ENCODE measurements at places on chromosomes 4 and X.

DNA sequence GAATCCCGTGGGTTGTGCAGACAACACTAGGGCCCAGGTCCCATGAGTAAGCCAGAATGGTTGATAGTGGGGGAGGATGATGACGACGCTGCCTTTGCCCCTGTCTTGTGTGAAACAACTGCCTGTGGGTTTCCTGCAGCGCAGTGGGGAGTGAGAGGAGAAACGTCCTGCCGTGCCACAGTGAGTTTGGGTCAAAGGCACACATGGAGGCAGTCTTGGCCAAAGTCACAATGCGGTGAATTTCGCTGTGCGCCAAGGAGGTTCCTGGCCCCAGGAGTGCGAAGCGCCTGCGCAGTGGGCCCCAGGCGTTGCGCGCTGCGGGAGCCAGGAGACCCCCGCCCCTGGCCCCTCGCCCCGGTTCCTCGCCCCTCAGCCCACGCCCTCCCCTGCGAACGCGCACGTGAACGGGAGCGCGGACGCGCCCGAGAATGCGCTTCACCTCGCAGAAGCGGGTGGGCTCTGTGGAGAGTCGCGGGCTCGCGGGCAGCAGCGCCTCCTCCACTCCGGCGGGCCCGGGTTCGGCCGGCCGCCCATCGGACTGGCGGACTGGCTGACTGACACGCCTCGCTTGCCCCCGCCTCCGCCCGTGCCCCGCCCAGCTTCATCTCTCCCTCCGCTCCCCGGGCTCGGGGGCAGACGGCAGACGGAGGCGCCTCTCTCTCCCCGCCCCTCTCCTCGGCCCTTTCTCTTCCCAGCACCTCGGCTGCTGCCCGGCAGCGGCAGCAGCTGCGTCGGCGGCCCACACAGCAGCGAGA lies at the start of gene NUDT10:
Gene NUDT10 (plus strand): TSS at position 635 of the 755 bp plus-strand sequence. CDS start 144 bp downstream, outside the sequence.
- DNase-seq: peak; percentile 46

- DNase-seq: peak; percentile 39
These were observed 2.0 kb upstream of the ATRX start for GRCh38 chrX:77788050-77788449.

GRCh38 chr4:102263024-102263787 lies 82.1 kb downstream of the SLC39A8 start:
- peak; percentile 53 for DNase-seq

GRCh38 chr4:149426461-149426860 lies 389.2 kb downstream of the IQCM start:
- DNase-seq: peak; percentile 85

DNA sequence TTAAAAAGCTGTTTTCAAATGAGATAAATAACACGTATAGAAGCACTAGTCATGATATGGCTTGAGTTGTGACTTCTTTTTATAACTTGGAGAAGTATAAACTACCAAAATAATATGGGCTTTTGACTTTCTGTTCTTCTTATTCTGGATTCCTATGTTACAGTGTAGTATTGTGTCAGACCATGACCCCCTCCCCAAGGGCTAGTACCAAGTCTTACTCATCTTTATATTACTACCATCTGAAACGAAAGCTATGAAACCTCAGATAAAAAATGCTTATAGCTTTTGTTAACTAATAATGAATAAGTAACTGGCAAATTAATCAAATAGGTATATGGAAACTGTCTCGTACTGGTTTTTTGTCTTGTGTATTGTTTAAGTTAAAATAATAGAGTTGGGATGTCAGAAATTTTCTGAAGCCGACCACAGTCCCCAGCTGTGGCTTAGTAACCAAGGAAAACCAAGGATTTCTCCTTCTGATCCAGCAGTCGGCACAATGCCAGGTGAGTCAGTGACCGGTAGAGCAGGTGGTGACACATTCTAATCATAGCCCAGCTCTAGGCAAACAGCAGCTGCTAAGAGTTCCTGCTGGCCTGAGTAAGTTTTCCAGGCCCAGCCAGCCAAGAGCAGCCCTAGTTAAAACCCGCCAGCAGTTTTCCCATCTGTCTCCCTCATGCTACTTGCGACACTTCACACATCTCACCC lies 163.3 kb upstream of the PRDX4 start:
- DNase-seq: peak; percentile 87

GRCh38 chrX:138877746-138878145 lies 166.2 kb upstream of the FGF13 start:
- DNase-seq: peak; percentile 81

DNA sequence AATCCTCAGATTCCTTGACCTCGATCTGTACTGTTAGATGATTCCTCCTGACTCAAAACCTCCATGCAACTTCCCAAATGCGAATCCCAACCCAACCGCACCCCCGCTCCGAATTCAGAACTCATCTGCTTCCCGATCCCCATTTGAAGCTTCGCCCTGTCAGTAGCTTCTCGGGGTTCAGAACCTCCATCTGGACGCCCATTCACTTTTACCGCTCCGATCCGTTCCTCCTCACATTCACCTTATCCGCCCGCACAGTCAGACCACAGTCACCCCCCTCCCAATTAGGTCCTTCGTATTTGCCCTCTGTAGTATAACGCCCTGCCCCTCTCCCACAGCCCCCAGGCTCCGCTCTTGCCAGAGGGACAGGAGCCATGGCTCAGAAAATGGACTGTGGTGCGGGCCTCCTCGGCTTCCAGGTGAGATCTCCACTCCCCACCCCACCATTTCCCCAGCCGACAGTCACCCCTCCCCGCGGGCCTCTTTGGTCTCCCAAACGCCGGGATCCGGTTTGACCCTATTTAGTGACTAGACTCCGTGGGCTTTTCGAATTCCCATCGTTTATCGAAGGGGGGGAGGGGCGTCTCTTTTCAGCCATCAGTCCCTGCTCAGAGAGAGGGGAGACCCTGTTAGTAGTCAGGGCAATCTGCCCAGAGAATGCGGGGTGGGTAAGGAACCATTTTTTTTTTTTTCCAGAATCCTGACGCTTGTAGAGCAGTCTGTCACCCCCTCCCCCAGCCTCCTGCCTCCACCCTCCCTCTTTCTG lies 691 bp downstream of the MAGED1 start:
- peak; percentile 22 for DNase-seq

GRCh38 chr4:1232661-1233621 lies 16.0 kb downstream of the CTBP1 start:
- DNase-seq: peak; percentile 45

DNA sequence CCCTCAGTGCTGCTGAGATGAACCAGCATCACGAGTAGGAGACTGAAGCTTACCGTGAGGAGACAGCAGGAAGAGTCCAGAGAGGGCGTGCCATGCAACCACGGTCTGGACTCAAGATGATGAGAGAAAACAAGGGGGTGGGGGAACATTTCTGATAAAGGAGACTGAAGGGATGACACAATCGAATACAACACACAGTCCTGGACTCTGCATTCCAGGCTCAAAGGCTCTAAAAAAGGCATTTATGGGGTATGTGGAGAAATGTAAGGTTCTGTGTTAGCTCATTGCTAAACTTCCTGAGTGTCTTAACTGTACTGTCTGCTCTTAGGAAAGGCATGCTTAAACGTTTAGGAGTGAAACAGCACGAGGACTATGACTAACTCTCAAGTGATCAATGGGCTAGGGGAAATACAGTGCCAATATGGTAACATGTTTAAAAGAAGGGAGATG lies 20.6 kb upstream of the IRAK1 start:
- peak; percentile 87 for DNase-seq

DNA sequence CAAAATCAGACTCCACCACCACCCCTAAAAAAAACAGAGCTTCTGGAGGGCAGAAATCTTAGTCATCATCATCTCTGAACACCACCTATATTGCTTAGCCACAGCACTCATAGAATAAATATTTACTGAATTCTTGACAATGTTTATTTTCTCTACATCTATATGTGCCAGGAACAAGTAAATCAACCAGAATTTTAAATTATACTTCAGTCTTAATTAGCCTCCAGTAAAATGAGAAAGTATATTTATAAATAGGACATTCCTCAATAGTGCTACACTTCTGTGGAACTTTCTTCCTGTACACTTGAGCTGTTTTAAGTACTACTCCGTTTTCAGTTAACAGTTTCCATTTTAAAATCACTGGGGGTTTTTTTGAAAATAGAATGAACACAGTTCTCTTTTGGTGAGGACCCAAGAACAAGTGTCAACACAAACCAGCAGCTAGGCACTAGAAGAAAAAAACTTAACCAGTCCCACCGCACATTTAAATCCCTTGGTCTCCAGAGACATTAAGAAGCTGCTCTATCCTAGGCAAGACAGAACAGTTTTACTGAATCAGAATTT lies 25.5 kb downstream of the SMIM14 start:
- DNase-seq: peak; percentile 38

GRCh38 chr4:70714079-70714887 lies 7.5 kb upstream of the RUFY3 start:
- no peak for DNase-seq

DNA sequence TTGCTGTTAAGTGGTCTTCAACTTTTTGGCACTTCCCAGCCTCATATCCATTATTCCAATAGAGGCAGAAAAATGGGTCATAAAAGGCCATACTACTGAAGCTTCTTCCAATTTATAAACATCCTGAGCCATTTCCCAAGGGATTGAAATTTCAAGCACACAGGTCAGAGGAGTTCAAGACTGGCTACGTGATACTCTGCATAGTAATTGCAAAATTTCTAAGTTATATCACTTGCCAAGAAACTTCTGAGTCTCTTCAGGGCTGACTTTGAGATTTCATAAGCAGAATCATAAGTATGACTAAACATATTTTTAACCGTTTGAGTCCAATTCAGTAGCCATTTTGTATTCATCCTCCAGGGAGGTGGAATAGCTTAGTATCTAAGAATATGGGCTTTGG lies 75.6 kb upstream of the RXFP1 start:
- peak; percentile 95 for DNase-seq

- DNase-seq: no peak
These were observed 52.2 kb upstream of the FGF13 start for GRCh38 chrX:138763761-138764160.

GRCh38 chr4:3304831-3305609 lies 12.2 kb downstream of the RGS12 start:
- peak; percentile 48 for DNase-seq

GRCh38 chr4:168637872-168638756 lies 141.3 kb downstream of the PALLD start:
- peak; percentile 86 for DNase-seq

DNA sequence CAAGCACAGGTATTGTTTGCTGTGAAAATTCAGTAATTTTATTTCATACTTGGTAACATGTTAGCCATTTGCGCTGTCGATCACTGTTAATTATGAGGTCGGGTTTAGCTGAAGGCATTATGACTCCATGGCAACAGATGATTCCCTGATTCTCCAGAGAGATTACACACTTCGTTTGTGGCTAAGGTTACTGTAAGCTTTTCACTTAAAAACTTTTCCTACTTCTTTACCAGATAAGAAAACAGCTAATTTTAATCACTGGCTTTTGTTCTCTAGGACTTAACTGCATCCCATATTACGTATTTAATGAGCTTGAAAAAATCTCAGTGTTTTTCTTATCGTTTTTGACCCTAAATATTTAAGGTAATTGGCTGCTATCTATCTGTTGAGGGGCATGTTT lies 2.1 kb downstream of the GSTCD start:
- DNase-seq: peak; percentile 54

GRCh38 chr4:127782025-127782274 lies 172 bp upstream of the HSPA4L start:
- peak; percentile 77 for DNase-seq

- DNase-seq: no peak
These were observed 862 bp upstream of the INPP4B start for GRCh38 chr4:142846729-142847596.

DNA sequence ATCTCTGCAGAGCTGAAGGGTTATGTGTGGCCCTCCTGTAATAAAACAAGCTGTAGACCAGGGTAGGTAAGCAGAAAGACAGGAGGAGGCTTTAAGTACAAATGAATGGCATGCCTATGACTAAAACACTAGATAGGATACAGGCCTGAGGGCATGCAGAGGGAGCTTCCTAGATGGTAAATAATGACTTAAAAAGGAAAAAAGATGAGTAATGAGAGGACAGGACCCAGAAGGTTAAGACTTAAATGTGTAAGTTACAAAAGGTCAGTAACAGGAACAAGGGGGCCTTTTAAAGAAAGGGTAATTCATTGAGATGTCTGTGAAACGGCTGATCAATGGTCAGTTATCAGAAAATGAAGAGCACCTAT lies 194.8 kb downstream of the SOWAHB start:
- DNase-seq: no peak

DNA sequence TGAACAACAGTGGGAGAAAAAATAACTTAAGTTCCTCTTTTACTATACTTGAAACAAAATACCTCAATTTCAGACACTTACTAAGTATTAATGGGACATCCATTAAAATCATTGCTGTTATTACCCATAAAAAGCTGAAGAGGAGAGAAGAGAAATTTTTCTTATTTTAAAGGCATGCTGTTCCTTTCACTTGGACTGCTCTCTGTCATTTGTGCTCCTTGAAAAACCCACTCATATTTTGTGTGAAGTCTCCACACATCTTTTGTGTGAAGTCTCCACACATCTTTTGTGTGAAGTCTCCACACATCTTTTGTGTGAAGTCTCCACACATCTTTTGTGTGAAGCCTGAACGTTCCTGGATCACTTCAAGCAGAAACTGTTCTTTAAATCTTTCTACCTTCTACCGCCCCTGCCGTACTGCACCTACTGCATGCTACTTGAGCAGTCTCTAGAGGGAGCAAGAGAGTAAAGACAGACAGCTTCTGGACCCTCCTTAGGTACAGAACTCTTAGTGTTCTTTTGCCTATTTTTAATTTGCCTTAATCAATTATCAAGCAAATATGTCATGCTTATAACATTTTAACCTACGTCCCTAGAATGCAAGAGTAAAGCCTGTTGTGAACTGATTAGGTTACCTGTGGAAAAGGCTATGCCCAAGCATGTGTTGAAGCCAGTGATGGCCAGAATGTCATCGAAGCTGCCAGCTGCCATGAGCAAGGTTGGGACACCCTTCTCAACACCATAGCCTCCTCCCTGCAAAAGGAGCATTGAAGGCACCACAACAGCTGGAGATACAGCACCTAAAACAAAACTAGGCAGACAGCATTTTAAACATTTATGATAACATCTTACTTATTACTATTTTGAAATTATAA lies 27.1 kb upstream of the SLC9B1 start:
- peak; percentile 60 for DNase-seq

DNA sequence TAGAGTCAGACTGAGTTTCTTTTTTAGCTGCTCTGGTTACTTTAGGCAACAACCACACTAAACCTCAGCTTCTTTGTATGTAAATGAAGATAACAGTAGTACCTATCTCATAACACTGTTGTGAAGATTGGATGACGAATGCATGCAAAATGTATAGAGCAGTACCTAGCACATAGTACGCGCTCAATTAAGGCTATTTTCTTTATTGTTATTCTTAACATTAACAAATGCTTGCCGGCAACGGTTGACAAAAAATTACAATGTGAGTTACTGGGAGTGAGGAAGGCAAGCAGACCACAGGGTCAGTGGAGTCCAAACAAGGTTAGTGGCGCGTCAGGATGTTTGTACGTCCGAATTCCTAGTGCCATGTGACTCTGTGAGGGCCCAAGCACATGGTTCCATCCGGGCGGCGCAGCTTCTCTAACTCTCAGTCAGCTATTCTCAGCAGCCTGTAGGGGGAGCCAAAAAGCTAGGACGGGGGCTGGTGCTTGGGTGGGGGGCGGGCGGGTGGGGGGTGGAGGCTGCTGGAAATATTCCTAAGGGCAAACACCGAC lies 821 bp upstream of the NALF2 start:
- DNase-seq: peak; percentile 6

Measured in fibroblast of mammary gland (primary cell).